Activated gamma-delta T cell treated with Interleukin-2 at 50 U/mL for 16 hours (primary cell): ENCODE measurements at places on chromosomes 12 and 14.

GRCh38 chr14:85040046-85040685, 489.8 kb upstream of the FLRT2 start:
- no peak for DNase-seq

- no peak for DNase-seq
Measured at GRCh38 chr12:99977550-99977949, 7.2 kb downstream of the ANKS1B start.

DNA sequence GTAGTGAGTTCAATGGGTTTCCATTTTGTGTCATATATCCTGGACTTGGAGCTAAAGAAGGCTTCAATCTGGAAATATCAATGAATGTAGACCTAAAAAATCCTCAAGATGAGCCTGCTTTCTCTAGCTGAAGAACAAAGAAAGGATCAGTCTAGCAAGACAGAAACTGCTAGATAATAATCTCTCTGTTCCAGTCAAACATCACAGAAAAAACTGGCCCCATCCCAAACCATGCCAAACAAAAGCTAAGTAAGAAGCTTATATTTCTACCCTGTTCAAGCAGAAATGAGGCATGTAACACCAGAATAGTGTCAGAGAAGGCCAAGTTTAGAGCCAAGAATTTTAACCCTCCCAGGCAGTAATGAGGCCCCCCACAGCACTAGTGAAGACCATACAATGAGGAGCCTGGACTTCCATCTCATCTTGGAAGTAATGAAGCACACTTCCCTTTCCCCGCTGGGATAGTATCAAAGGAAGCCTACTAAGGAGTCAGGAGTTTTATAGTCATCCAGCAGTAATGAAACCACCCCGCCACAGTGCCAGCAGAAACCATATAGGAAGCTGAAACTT, 95.8 kb downstream of the NELL2 start:
- no peak for DNase-seq

GRCh38 chr14:33062881-33063280, 124.2 kb downstream of the NPAS3 start:
- no peak for DNase-seq

GRCh38 chr12:127389923-127390322, 877.0 kb upstream of the TMEM132C start:
- no peak for DNase-seq

DNA sequence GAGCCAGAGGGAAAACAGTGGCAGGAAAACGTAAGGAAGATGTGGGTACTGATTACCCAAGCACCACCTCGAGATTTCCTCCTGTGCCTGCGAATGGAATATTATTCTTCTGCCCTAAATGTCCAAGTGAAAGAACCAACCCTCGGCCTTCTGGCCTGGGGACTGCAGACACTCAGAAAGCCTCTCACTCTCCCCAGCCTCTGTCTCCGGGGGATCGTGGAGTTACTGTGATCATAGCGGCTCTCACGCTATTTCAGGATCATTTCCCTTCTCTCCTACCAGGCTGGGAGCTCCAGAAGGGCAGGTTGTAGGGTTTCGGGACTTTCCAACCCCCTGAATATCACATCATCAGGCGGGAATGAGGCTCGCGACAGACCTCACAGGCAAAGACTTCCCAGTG, 68.9 kb downstream of the KDM2B start:
- no peak for DNase-seq

DNA sequence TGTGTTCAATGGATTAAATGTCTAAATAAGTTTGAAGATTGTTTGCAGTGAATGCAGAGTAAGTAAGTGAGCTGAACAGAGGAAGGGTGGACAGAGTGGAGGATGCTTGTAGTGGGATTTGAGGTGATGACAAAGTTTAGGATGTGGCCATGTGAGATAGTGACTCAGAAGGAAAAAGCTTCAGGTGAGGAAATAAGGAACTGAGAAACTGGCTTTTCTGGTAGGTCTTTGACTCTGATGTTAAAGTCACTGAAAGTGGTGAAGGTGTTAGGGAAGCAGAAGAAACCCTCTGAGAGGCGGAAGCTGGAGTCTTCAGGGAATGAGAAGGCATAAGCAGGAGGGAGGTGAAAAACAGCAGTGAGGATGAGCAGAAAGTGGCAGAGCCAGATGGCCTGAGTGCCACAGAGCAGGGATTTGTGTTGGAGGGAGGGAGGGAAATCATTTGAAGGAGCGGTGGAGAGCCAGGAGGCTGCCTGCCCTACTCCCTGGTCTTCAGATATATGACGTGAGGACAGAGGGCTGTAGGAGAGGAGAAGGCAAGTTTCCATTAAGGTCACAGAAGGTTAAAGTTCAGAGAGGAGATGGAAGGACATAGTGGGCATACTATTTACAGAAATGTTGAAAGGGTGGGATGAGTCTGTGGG, 24.8 kb downstream of the RGS6 start:
- DNase-seq: no peak
